ENCODE measurements at places on chromosomes 1 and 21.

DNA sequence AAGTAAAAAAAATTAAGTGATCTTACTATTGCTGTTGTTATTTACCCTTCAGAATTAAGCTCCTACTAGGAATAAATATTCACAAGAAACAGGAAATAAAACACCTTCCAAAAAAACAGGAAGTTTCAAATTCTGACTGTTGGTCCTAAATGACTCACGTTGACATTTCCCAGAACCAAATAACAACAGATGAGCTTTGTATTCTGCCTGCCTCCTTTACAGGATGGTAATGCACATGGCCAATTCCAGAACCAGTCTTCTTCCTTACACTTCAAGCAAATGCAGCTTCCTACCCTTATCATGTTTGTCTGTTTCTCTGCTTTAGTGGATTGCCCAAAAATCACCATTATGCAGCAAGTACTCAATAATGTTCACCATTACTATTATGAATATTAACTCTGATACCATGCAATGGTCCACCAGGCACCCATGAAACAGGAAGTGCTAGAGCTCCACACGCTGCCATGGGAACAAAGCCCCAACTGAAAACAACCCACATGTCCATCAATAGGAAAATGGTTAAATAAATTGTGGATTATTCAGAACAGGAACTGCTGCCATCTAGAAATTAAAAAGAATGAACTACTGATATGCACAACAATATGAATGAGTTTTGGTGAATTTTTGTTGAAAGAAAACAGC, 8.9 kb downstream of the CASP9 start:
- no peak for DNase-seq

GRCh38 chr1:153959454-153959853, 1.0 kb upstream of the CRTC2 start:
- DNase-seq, result no peak

- no peak for DNase-seq
Observed at GRCh38 chr1:7470904-7471638, 300.0 kb upstream of the VAMP3 start.

GRCh38 chr1:27383039-27383605, at the start of gene CD164L2:
Gene CD164L2, minus strand, starts transcription at chr1:27383333. Its CDS starts 94 bp downstream, at chr1:27383239.
- no peak for DNase-seq

DNA sequence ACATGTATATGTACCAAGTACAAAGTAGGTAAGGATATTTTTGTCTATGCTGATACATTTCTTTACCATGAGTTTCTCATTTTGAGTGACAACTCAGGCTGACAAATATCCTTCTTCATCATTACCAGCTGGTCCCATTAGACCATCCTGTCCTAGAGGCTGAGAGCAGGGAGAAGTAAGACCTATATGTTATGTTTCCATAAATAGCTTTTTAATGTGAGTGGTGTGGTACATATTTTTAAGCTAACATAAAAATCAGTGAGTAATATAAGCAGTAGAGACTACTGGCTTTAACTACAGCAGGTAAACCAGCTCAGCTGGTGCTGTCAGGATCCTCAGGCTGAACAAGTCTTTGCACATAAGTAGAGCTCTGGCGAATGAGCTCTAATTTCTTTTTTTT, 62.4 kb downstream of the CLEC20A start:
- DNase-seq, result no peak

DNA sequence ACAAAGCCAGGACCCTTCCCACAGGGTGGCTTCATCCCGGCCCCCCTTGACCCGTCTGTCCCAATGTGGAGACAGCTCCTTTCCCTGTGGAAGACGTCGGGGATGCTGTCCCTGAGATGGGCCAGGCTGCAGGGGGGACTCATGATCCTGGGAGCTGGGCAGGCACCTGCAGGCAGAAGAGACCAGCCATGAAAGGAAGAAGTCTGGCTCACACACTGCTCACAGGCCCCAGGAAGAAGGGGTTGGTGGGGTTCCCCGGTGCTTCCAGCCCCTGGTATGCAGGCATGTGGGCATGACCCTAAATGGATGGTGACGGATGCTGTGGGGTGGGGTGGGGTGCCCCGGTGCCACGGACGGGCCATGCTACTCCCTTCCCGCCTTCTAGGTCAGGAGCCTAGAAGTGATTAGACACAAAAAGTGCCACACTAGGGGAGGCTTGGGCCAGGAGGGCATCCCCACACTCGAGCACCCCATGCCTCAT, 8.3 kb downstream of the ACTRT2 start:
- no peak for DNase-seq

- DNase-seq, result no peak
Observed at GRCh38 chr21:42311816-42312625, 3.2 kb downstream of the TFF3 start.

GRCh38 chr1:179818743-179819173, 58.8 kb downstream of the TOR1AIP2 start:
- DNase-seq, result peak; percentile 59

DNA sequence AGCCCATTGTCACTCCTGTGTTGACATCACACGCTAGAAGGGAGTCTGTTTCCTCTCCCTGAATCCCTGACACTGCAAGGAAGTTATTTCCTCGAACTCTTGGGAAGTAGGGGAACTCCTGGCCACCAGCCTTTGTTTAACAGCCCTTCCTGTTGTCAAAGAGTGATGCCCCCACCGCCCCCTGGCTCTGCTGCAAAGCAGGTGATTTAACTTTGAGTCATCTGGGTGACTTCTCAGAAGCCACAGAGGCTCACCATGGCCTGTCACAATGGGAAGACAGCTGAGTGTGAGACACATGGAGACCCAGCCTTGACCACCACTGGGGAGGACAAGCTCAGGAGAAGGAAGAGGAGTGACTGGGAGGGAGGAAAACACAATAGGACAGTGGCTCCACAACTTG, 182.8 kb downstream of the PSMG1 start:
- no peak for DNase-seq

GRCh38 chr1:89954401-89954800, 40.5 kb upstream of the ZNF326 start:
- DNase-seq, result no peak

GRCh38 chr1:6102532-6102845, 56.8 kb downstream of the KCNAB2 start:
- no peak for DNase-seq

DNA sequence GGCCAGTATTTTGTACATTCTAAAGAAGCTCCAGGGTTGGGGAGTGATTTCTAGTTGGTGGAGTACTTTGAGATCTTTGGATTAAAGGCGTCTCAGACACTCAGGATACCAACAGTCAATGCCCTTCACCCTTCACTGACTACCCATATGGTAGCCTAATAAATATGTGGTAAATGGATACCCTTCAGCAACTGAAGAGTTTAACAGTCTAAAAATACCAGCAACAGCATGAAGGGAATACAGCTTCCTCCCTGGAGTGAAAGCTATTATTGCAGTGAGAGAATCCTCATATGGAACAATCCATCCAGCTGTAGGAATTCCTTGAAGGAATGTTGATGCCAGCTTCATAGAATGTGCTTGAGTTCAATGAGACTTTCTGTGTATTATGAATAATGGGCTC, 26.8 kb downstream of the DNAJC11 start:
- no peak for DNase-seq

GRCh38 chr1:70672442-70672888, 261.4 kb downstream of the CTH start:
- DNase-seq, result no peak

DNA sequence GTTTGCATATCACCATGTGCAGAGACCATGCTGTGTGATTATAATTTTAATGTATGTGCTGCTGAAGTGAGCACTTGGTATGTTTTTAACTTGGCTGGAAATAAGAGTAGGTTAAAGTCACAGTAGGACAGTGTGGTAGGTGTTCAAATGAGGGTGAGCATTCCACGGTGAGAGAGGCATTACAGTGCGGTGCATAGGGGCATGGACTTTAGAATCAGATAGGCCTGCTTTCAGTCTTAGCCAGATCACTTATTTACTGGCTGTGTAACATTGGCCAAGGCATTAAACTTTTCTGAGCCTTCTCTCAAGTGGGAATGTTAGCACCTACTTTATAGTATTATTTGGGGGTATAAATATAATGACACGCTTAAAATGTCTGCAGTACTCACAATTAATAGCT, 43.2 kb downstream of the GIPC2 start:
- DNase-seq, result no peak

DNA sequence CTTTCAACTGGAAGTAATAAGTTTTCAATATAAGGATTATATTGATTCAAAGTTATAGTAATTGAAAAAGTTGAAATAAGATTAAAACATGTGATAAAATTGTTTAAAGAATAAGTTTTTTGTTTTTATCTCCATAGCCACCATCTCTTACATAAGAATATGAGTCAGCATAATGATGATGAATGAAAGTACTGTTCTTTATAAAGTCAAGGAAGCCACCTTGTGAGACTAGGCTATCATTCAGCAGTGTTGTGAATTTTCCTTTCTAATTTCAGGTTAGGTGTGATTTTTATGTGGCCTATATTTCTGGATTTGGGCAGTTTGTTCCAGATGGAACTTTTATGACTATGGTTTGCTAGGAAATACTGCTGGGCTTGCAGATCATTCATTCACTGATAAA, 22.4 kb upstream of the ASB17 start:
- no peak for DNase-seq

GRCh38 chr1:12106153-12106552, 43.0 kb downstream of the TNFRSF8 start:
- no peak for DNase-seq

- DNase-seq, result no peak
Observed at GRCh38 chr1:115898020-115898419, 57.1 kb upstream of the NHLH2 start.

- peak; percentile 26 for DNase-seq
Observed at GRCh38 chr1:222928212-222928611, 113.4 kb downstream of the DISP1 start.

DNA sequence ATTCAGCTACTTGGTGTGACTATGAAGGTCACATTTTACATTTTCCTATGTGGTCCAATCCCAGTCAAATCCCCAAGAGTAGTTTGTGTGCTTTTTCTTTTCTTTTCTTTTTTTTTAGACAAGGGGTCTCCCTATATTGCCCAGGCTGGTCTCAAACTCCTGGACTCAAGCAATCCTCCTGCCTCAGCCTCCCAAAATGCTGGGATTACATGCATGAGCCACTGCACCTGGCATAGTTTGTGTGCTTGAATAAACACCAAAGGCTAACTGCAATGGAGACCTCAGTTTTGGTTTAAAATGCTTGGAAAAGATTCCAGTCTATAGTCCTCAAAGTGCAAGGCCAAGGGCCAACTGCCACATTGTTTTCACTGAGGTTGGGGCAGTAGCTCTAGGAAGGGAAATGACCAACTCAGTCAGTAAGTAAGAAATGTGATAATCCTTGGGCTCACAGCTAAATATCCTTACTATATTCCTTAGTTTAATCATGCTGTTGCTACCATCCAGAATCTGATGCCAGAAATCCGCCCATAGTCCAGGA, 38.6 kb downstream of the EIF2B3 start:
- no peak for DNase-seq

DNA sequence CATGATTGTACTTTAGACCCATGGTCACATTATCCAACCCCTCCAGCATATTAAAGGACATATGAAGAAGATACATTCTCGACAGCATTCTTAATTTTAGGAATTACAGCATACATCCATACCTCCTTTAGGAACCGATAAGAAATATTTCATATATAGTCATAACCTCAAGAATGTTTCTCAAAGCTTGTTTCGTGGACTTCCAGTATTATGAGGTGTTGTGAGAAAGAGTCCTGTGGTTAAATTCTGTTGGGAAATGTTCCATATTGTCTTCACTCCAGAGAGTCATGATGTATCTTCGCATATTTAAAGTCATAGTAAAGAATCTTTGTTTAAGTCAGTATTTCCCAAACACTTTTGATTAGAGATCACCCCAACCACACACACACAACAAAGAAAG, 321.0 kb upstream of the SNX7 start:
- no peak for DNase-seq

- no peak for DNase-seq
Observed at GRCh38 chr1:111909030-111909429, 80.4 kb downstream of the KCND3 start.

- DNase-seq, result peak; percentile 29
Observed at GRCh38 chr1:24704411-24705259, 40.6 kb upstream of the CLIC4 start.

DNA sequence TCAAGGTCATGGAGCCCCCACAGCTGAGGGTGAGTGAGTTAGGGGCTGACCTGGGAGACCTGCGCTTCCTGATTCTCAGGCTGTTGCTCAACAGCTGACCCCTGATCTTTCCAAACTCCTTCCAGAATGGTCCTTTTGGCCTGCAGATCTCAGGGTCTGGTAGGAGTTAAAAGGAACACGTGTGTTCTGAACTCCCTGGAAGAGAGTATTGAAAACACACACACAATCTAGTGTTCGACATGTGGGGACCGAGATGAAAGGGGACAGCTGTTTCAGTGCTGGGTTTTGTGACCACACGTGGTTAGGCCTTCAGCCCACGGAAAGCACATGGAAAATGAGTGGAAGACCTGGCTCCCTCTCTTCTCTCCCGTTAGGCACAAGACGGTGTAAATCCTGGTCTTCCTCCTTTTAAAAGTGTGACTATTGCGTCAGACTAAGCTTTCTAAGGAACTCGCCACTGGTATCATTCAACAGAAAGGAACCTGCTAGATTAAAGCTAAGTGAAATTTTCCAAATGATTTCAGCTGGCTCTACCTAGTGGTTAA, 49.6 kb downstream of the RUNX1 start:
- DNase-seq, result no peak

GRCh38 chr1:180312926-180313325, 82.9 kb downstream of the LHX4 start:
- DNase-seq, result no peak

DNA sequence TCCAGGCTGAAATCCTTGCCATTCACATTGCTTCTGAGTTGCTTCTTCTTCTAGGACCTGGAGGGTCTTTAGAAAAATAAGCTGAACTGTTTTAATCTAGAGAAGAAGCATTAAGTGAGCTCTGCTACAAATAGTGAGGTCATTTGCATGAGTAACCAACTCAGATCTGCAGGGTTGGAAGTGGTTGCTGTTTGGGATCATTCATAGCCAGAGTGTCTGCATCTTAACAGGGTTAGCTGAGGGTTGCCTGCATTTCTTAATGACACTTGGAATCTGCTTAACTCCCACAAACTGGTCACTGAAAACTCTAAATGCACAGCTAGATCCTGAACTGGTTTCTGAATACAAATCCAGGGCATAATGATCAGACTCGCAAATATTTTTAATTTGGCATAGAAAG, 9.9 kb downstream of the CNIH3 start:
- no peak for DNase-seq

DNA sequence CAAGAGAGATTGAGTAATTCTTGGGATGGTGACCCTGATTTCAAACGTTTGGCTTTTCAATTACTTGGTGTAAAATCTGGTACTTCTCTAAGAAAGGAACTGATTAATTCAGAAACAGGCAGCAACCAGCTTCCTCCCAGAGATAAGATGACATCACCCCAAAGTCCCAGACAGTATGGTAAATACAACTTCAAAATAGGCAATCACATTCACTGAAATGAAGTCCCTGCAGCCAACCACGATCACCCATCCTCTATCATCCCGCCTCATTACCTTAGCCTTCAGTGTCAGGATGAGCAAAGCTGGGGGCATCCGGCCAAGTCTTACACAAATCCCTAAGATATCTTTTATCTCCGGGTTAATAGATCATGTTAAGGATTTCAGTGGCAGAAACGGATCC, 26.4 kb upstream of the RUNX1 start:
- DNase-seq, result no peak

All from occipital lobe (tissue), 3 donors.